Left ventricle myocardium superior (tissue), 1 donor: ENCODE measurements at places on chromosomes 11 and 22. TPM values are rescaled to one million over a fixed set of nuclear protein-coding genes. Genes with fewer than 3 reads are reported as not detected.

The LTO1 gene
- 10.9 TPM for total RNA-seq

DNA sequence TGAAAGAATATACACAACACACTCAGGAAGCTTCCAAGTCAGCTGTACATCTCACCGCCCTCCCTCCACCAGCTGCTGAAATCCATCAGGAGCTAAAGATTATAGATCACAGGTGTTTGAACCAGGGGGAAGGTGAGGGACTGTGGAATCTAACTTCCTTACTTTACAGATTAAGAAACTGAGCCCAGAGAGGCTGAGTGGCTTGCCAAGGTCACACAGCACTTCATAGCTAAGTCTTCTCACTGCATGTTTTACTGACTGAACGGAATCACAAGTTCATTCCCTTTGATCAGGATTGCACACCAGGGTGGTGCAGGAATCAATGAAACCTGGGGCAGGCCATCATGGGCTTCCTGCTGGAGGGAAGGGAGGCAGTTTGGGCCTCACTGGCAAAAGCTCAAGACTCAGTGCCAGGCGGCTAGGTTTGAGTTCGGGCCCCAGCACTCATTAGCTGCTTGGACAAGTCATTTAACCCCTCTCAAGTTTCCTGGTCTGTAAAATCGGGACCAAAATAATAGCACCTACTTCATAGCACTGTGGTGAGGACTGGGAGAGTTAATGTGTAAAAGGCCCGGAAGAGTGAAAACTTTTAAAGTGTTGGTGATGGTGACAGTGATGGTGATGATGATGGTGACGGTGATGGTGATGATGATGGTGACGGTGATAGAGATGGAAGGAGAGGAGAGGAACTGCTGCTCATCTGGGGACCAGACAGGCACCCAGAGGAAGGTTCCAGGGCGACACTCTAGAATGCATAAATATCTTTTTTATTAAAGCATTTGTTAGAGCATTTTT, 8.2 kb downstream of the CD5 start:
- DNase-seq: no peak

The C2CD2L gene
- total RNA-seq: 9.6 TPM

DNA sequence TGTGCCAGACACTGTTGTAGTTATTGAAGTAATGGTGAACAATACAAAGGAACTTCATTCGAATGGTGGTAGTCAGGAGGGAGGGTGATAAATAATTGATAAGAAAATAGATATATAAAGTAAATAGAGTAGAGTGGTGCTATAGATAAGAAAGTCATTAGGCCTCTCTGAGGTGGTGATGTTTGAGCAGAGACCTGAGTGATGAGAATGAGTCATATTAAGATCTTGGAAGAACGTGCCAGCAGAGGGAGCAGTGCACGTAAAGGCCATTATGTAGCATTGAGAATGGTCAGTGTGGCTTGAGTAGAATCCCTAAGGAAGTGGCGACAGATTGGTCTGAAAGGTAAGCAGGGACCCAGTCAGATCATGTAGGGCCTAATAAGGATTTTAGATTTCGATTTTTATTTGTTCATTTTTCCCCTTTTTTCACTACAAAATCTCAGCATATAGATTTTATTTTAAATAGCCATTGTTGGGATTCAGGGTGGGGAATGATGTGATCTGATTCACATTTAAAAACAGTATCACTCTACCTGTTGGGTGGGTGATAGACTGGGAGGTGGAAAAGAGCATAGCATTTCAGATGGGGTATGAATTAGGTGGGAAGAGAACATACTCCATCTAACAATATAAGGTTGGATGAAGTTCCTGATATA, 44.7 kb downstream of the CCDC90B start:
- no peak for DNase-seq

GRCh38 chr22:23553924-23554870, 25.9 kb downstream of the IGLL1 start:
- no peak for DNase-seq

GRCh38 chr11:93715797-93716396, 25.4 kb downstream of the TAF1D start:
- no peak for DNase-seq

DNA sequence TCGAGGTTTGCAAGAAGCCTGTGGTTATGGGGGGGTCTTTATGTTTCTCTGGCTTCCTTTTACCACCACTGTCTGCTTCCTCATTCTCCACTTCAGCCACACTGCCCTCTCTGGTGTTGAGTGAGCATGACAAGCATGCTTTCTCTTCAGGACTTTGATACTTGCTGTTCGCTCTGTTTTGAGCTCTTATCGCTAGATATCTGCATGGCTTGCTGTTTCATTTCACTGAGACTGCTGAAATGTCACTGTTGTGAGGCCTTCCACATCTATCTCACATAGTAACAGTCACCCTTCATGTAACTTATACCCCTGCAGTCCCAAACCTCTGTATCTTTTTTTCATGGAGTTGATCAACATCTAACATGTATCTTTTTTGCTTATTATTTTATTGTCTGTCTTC, 59.8 kb downstream of the TMEM135 start:
- no peak for DNase-seq

- DNase-seq: no peak
These were observed 324.0 kb upstream of the PLET1 start for GRCh38 chr11:112584672-112585071.

GRCh38 chr11:121356357-121356756, 63.8 kb downstream of the SC5D start:
- DNase-seq: no peak

The OR52N4 gene
- not detected for total RNA-seq

The OR2AT4 gene
- total RNA-seq: not detected

DNA sequence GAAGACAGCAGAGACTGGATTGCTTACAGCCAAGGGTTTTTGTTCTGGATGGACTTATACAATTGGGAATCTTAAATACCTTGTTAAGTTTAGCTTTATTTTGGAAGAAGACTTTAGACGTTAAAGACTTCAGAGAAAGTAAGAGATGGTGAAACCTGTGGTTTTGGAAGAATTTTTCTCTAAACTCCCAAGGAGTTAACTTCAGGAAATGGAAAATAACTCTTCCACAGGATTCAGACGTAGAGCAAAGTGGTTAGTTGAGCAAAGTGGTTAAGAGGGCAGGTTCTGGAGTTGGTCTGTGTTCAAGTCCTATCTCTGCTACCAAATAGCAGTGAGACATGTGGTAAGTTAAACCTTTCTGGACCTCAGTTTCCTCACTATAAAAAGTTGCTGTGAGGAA, 12.8 kb downstream of the PITPNB start:
- no peak for DNase-seq

The MRGPRD gene
- not detected for total RNA-seq

GRCh38 chr11:6545917-6546605, 49.0 kb downstream of the DNHD1 start:
- peak; percentile 70 for DNase-seq

The USH1C gene
- 1.3 TPM for total RNA-seq

The PARVG gene
- 3.5 TPM for total RNA-seq

The MB gene
- total RNA-seq: 17,299 TPM

DNA sequence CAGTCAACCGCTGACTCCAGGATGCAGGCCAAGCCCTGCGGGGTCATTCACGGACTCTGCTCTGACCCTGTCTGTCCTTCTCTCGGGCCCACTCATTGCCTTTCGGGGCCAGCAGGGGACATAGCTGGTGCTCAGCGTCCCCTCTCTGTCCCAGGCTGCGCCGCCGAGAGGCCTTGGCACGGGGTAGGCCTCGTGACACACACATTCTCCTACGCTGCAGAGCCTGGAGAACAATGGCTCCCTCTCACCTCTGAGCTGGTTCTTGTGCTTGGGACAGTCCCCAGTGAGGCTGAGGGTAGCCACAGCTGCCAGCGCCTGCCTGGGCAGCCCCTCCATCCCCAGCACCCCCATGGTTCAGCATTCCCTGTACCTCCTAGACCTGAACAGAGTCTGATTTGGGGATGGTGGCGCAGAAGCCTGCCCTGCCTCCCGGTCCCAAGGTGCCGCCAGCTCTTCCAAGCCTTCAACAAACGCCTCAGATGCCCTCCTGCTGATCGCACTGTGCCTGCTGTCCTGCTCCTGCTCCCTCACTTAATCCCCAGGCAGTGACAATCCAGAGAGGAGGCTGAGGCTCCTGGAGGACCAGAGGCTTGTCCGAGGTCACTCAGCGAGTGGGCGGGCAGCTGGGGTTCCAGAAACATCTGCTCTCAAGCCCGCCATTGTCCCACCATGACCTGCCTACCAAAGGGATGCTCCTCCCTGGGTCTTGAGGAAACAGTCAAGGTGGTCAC, 30.4 kb downstream of the DUSP8 start:
- no peak for DNase-seq

GRCh38 chr11:96969251-96969650, 579.4 kb downstream of the JRKL start:
- no peak for DNase-seq

GRCh38 chr11:72812967-72813739, 1.1 kb upstream of the ATG16L2 start:
- peak; percentile 64 for DNase-seq

The TMEM191B gene
- 0.59 TPM for total RNA-seq

The KDM4E gene
- total RNA-seq: not detected

The SLC36A4 gene
- total RNA-seq: 6.9 TPM

The KRTAP5-9 gene
- not detected for total RNA-seq

DNA sequence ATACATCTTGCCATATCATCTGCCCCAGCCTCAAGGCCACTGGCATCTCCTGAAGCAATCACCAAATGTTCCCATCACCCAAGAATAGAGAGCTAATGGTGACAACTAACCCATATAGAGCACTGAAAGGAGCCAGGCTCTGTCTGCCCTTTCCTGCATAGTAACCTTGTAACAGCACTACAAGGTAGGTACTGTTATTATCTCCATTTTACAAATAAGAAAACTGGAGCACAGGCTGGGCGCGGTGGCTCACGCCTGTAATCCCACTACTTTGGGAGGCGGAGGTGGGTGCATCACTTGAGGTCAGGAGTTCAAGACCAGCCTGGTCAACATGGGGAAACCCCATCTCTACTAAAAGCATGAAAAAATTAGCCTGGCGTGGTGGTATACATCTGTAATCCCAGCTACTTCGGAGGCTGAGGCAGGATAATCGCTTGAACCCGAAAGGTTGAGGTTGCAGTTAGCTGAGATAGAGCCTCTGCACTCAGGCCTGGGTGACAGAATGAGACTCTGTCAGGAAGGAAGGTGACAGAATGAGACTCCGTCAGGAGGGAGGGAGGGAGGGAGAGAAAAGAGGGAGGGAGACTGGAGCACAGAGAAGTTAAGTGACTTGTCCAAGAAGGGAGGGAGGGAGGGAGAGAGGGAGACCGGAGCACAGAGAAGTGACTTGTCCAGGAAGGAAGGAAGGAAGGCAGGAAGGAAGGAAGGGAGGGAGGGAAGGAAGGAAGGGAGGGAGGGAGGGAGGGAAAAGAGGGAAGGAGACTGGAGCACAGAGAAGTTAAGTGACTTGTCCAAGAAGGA, 2.2 kb downstream of the SLC35F2 start:
- DNase-seq: no peak

DNA sequence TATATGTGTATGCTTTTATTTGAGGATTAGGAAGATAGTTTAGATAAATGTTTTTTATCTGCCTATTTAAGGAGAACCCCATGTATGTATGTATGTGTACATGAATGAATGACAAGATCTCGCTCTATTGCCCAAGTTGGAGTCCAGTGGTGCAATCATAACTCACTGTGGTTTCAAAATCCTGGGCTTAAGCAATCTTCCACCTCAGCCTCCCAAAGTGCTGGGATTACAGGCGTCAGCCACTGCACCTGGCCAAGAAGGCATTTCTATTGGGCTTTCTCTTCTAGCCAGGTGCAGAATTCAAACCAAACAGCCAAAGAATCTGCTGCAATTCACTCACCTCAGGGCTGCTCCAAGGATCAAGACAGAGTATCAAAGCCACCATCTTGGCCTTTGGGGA, 25.5 kb upstream of the DGKZ start:
- DNase-seq: no peak

DNA sequence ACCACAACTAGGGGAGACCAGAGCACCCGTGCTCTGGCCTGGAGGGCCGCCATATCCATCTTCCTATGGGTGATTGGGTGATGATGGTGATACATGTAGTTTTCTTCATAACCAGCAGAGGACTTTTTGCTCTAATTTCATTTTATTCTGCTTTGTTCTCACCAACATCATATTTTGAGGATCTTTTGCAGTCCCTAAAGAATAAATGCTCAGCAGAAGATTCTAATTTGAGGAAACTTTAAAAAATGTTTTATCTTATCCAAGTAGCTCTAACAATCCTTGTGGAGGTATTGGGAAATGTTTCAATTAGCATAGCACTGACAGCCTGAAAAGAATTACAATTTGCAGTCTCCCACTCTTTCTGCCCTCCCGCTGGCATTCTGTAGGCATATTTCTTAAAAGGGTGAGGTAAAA, 544.0 kb downstream of the NTM start:
- DNase-seq: no peak

DNA sequence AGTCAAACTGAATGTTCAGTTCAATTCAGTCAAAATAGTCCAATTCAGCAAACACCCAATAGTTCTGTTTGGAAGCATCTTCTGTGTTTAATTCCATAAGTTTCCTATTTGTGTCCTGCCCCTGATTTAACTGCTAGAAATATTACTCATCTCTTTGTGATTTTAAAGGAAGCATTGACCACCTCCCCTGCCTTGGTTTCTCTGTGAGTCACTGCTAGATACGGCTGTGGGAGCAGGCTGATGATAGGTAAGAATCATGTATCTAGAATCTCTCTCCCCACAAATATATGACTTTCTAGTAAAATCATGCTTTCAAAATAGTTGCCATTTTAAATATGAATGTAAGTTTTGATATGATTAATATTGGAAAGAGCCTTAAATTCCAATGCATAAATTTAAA, 888.5 kb downstream of the NTM start:
- no peak for DNase-seq

- no peak for DNase-seq
These were observed 420.0 kb downstream of the MN1 start for GRCh38 chr22:27381552-27381951.

The MMP12 gene
- not detected for total RNA-seq

- DNase-seq: no peak
These were observed 462.8 kb downstream of the INSC start for GRCh38 chr11:15577519-15577918.
